Tibial nerve (tissue), 4 donors: ENCODE measurements at places on chromosomes 2 and 18.

- H3K27me3 ChIP-seq, result no peaks in the 10 kb centered on the region
- no peaks in the 10 kb centered on the region for H3K36me3 ChIP-seq
- no peak overlapping the region for H3K27ac ChIP-seq
- no peak overlapping the region for H3K4me3 ChIP-seq
- no peak for DNase-seq
Measured at GRCh38 chr2:186855216-186855615, 6.2 kb upstream of the ZSWIM2 start.

DNA sequence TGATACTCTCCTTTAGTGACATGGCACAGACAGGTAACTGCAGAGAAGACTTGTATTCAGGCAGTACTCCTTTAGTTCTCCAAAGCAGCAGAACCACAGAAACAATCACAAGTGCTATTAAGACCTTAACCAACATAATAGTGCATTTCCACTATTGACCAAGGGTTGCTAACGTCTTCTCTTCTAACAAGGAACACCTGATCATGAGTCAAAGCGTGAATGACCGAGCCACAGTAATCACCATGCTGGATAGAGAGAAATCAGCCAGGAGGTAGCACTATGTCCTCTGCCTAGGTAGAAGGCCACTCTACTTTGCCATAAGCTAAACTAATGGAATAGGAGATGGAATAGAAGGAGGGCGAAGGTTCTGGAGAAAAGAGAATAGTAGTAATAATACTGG lies 161.0 kb downstream of the ANKRD44 start:
- no peaks in the 10 kb centered on the region for H3K27me3 ChIP-seq
- no peaks in the 10 kb centered on the region for H3K36me3 ChIP-seq
- H3K4me3 ChIP-seq, result no peak overlapping the region
- DNase-seq, result no peak
- H3K4me1 ChIP-seq, result no peaks in the 10 kb centered on the region

DNA sequence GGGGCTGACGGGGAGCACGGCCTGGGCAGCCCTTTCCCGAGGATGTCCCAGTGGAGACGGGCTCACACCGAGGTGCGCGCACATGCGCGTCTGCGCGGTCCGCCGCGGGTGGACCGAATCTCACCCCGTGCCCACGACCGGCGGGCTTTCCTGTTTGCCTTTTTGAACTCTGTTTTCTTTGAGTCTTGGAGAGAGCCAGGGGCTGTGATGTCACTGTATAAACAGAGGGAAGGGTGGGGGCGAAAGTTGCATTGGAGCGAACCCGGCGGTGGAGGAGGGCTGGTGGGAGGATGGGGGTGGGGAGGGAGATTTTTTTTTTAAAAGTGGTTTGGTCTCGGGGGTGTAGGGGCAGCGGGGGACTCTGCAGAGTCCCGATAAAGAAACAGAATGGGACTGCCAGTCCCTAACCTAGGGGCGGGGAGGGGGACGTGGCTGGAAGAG lies 141.2 kb upstream of the CTAGE1 start:
- peaks cover 4% of the 10 kb centered on the region for H3K4me1 ChIP-seq
- no peak overlapping the region for H3K27ac ChIP-seq
- peaks cover 3% of the 10 kb centered on the region for H3K27me3 ChIP-seq

GRCh38 chr2:240427729-240428128 lies 7.7 kb upstream of the GPC1 start:
- no peak overlapping the region for H3K4me3 ChIP-seq
- H3K27ac ChIP-seq, result no peak overlapping the region
- H3K36me3 ChIP-seq, result no peaks in the 10 kb centered on the region
- no peaks in the 10 kb centered on the region for H3K4me1 ChIP-seq

GRCh38 chr2:143675021-143675420 lies 545.8 kb downstream of the ARHGAP15 start:
- no peak overlapping the region for H3K4me3 ChIP-seq
- DNase-seq, result no peak
- no peaks in the 10 kb centered on the region for H3K27me3 ChIP-seq
- no peaks in the 10 kb centered on the region for H3K4me1 ChIP-seq
- H3K27ac ChIP-seq, result no peak overlapping the region

DNA sequence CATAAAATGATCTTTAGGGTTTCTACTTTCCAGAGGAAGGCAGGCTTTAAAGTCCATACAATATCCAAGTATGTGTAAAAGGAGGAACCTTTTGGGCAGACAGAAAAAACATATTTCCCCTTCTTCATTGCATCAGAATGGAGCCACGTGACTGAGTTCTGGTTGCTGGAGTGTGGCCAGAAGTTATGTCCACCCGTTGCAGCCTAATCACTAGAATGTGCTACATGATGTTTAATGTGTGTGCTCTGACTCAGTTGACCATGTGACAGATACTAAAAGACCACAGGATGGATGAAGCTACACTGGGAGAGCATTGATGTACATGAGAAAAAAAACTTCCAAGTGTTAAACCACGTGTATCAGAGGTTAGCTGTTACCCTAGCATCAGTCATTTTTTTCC lies 460.9 kb downstream of the RIT2 start:
- H3K4me1 ChIP-seq, result no peaks in the 10 kb centered on the region
- no peak for DNase-seq
- no peak overlapping the region for H3K4me3 ChIP-seq
- H3K27me3 ChIP-seq, result no peaks in the 10 kb centered on the region

- H3K4me1 ChIP-seq, result peaks cover 5% of the 10 kb centered on the region
- DNase-seq, result no peak
- no peaks in the 10 kb centered on the region for H3K36me3 ChIP-seq
- no peak overlapping the region for H3K4me3 ChIP-seq
- no peaks in the 10 kb centered on the region for H3K27me3 ChIP-seq
Measured at GRCh38 chr2:9310798-9311197, 104.2 kb downstream of the ASAP2 start.

DNA sequence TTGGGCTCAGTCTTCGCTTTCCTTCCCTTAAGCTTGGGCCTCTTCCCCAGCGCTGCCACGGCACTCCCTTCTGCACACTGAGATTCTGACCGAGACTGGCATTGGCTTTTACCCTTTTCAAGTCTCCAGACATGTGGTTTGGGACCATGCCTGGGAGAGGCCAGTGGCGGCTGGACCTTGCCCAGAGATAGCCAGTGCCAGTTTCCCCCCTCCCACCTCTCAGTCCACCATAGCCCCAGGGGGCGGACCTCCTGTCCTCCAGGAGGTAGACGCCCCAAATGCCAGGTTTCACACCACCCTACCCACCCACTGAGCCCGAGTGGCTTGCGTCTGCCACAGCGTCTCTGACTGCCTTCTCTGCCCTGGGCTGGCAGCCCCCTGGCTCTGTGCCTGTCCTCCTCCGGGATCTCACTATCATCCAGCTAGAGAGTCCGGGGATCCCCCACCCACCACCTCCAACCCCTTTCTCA lies 47.7 kb downstream of the INPP5D start:
- H3K4me1 ChIP-seq, result no peaks in the 10 kb centered on the region
- H3K36me3 ChIP-seq, result no peaks in the 10 kb centered on the region
- H3K4me3 ChIP-seq, result no peak overlapping the region
- DNase-seq, result no peak
- no peak overlapping the region for H3K27ac ChIP-seq

GRCh38 chr2:137525132-137525531 lies 439.1 kb upstream of the HNMT start:
- no peaks in the 10 kb centered on the region for H3K27me3 ChIP-seq
- H3K4me3 ChIP-seq, result no peak overlapping the region
- no peak for DNase-seq
- H3K4me1 ChIP-seq, result no peaks in the 10 kb centered on the region

DNA sequence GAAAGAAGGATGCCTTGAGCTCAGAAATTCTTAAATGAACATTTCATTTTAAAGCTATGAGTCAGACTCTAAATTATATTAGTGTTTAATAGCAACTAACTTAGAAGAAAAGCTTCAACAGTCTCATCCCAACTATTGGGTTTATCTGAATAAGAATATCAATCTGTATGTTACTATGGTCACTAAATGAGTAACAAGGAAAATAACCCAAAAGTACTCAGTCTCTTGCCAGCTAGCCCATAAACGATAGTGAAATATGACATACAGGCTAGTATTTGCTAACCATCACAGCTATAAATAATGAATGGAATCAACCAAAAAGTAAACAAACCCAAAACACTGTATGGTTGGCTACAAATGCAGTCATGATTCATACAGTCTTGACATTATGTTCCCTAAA lies 174.9 kb downstream of the RAB3GAP1 start:
- H3K27ac ChIP-seq, result no peak overlapping the region
- no peak for DNase-seq
- no peaks in the 10 kb centered on the region for H3K4me1 ChIP-seq

GRCh38 chr2:169190197-169190775 lies 120.9 kb downstream of the DHRS9 start:
- H3K27ac ChIP-seq, result no peak overlapping the region
- no peaks in the 10 kb centered on the region for H3K4me1 ChIP-seq
- H3K4me3 ChIP-seq, result no peak overlapping the region
- DNase-seq, result no peak

DNA sequence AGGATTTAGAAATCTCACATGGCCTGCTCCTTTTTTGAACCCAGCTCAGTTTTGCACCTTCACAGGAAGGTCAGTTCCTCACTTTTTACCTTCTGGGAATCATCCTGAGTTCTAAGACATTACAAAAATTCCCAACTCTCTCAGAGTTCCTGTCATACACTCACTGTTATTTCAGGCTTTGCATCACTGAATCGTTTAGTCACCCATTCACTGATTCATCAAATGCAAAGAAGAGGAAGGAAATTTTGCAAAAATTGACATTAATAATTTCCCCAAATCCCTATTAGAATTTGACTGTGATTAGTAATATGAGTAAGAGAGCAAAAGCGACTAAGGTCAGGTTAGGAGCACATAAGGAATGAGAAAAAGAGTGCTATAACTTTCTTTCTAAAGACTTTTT lies 197.5 kb downstream of the PDE1A start:
- no peaks in the 10 kb centered on the region for H3K36me3 ChIP-seq
- H3K4me1 ChIP-seq, result no peaks in the 10 kb centered on the region
- DNase-seq, result no peak

- no peaks in the 10 kb centered on the region for H3K27me3 ChIP-seq
- H3K27ac ChIP-seq, result no peak overlapping the region
- no peaks in the 10 kb centered on the region for H3K36me3 ChIP-seq
- H3K4me1 ChIP-seq, result no peaks in the 10 kb centered on the region
- no peak for DNase-seq
Measured at GRCh38 chr2:176283291-176284068, 14.2 kb downstream of the MTX2 start.

GRCh38 chr2:145835665-145836064 lies 1315.7 kb upstream of the ZEB2 start:
- H3K36me3 ChIP-seq, result no peaks in the 10 kb centered on the region
- no peaks in the 10 kb centered on the region for H3K4me1 ChIP-seq
- H3K27me3 ChIP-seq, result no peaks in the 10 kb centered on the region
- H3K27ac ChIP-seq, result no peak overlapping the region
- H3K4me3 ChIP-seq, result no peak overlapping the region
- no peak for DNase-seq

DNA sequence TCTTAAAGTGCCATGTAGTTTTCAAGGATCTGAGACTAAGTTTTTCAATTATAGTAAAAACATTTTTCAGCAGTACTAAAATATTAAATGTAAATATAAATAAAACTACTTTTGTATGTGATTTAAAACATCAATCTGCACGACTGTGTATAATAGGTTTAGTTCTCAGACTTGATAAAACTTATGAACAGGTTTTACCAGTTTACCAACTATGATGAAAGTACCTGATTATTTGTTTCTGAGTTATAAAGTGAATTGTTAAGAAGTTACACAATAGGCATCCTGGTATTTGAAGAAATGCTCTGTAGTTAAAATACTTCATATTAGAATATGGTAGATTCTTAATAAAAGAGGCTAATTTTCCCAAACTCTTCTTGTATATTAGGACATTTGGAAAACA lies 14.8 kb downstream of the RELCH start:
- H3K4me3 ChIP-seq, result no peak overlapping the region
- H3K36me3 ChIP-seq, result no peaks in the 10 kb centered on the region
- DNase-seq, result no peak

- H3K27me3 ChIP-seq, result no peaks in the 10 kb centered on the region
- no peak overlapping the region for H3K27ac ChIP-seq
- no peak overlapping the region for H3K4me3 ChIP-seq
- no peaks in the 10 kb centered on the region for H3K36me3 ChIP-seq
Measured at GRCh38 chr2:168166902-168167510, 80.4 kb downstream of the STK39 start.

DNA sequence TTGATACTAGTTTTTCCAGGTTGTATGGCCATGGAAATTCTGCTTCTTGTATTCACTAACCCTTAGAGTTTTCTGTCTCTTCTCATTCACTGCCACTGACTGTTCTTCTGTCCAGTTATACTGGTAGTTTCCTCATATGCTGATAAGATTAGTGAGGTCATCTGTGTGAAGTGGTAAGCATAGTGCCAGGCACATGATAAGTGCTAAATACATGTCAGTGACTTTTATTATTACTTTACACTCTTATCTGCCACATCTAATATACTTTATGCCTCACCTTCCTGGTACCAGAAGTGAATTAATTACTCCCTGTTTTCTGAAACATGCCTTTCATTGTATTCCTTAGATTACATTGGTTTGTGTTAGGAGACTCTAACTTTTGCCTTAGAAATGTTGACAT lies 91.3 kb downstream of the NBEAL1 start:
- no peaks in the 10 kb centered on the region for H3K4me1 ChIP-seq
- no peak overlapping the region for H3K4me3 ChIP-seq
- no peaks in the 10 kb centered on the region for H3K27me3 ChIP-seq
- no peak overlapping the region for H3K27ac ChIP-seq
- H3K36me3 ChIP-seq, result peaks cover 3% of the 10 kb centered on the region

GRCh38 chr18:59357928-59358327 lies 1.1 kb downstream of the LMAN1 start:
- no peak overlapping the region for H3K4me3 ChIP-seq
- no peak for DNase-seq
- H3K4me1 ChIP-seq, result no peaks in the 10 kb centered on the region
- no peaks in the 10 kb centered on the region for H3K36me3 ChIP-seq

DNA sequence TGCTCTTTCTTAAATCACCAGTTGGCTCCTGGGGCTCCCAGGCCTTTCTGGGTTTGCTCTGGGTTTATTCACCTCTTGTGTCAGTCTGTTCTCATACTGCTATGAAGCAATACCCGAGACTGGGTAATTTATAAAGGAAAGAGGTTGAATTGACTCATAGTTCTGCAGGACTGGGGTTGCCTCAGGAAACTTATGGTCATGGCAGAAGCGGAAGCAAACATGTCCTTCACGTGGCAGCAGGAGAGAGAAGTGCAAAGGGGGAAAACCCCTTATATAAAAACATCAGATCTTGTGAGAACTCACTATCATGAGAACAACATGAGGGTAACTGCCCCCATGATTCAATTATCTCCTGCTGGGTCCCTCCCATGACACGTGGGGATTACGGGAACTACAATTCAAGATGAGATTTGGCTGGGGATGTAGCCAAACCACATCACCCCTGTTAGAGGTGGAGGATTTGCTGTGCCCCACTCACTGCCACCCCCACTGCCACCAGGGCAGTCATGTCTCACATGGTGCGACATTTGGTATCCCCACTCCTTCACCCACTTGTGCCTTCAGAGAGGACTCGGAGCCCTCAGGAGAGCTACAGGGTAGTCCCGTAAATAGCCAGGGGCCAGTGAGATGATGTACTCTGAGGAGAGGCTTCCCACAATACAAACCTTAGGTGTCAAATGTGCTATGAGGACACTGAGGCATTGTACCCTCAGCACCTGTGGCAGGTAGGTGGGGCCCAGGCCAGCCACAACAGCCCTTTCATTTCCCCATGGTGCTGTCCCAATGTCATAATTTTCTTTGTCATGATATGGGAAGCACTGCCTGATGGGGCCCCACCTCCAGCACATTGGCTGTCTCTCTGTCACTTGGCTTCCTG lies 35.7 kb downstream of the CDC42EP3 start:
- H3K27ac ChIP-seq, result no peak overlapping the region
- no peaks in the 10 kb centered on the region for H3K36me3 ChIP-seq
- no peak overlapping the region for H3K4me3 ChIP-seq
- peak; percentile 41 for DNase-seq
